ENCODE measurements at places on chromosomes 1 and 21. TPM values are rescaled to one million over a fixed set of nuclear protein-coding genes. Genes with fewer than 3 reads are reported as not detected.

DNA sequence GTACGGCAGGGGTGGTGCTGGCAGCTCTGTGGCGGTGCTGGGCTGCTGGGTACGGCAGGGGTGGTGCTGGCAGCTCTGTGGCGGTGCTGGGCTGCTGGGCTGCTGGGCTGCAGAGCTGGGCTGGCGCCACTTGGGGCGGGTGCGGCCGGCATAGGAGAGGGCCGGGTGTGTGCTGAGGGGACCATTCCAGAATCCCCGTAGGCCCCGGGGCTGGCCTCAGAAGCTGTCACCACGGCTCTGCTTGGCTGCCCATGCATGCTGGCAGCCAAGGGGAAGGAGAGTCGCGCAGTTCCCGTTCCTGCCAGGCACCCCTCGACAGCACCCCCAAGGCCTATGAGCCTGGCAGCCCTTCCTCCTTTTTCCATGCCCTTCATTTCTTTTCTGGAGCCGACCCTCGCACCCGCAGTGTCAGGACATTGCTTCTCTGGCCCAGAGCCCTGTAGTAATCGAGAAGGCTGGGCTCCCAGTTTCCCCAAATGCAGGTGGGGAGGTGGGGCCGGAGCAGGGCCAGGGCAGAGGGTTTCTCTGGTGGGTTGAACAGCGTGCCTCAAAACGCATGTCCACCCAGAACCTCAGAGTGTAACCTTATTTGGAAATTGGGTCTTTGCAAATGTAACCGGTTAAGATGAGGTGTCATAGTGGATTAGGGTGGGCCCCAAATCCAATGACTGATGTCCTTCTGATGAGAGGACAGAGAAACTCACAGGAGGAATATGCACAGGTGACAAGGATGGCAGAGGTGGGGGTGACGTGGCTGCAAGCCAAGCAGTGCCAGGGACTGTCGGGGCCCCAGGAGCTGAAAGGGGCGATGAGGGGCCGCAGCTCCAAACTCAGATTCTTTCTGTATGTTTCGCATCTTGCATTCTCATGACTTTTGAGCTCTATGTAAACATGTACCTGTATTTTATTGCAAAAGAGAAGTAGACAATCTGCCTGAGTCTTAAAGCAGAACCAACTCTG, 71.0 kb upstream of the ACTRT2 start:
- no peaks in the 10 kb centered on the region for H3K36me3 ChIP-seq
- peak; percentile 83 for DNase-seq
- no peaks in the 10 kb centered on the region for H3K27me3 ChIP-seq
- H3K4me1 ChIP-seq: no peaks in the 10 kb centered on the region
- no peak overlapping the region for H3K27ac ChIP-seq

DNA sequence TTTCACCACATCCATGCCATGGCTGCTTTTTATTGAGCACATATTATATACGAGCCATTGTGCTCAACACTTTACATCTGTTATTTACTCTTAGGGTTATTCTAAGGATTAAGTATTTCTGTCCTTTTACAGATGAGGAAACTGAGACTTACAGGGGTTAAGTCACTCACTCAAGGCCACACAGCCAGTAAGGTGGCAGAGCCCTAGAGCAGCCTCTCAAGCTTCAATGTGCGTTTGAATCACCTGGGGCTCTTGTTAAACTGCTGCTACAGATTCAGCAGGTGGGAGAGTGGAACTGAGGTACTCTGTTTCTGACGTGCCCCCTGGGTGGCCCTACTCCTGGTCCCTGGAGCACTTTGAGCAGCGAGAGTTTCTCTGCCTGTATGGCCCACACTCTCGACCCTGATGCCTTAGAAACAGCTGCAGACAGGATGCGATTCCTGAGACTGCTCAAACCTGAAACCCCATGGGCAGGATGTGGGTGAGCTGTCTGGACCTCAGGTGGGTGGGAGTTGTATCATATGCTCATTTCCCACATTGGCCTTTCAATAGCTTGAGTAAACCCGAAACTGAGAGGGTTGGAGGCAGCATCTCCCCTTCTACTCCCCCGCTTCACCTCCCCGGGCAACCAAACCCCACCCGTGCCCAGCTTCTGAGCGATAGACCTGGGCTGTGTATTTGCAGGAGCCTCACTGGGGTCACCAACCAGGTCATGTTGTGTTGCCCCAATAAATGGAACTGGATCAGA, 59.3 kb downstream of the MAN1C1 start:
- H3K4me1 ChIP-seq: peaks cover 12% of the 10 kb centered on the region
- H3K4me3 ChIP-seq: no peak overlapping the region
- DNase-seq: peak; percentile 33
- H3K36me3 ChIP-seq: peaks cover 10% of the 10 kb centered on the region

GRCh38 chr1:33710967-33711366, 152.9 kb upstream of the HMGB4 start:
- H3K36me3 ChIP-seq: no peaks in the 10 kb centered on the region
- DNase-seq: no peak
- H3K27me3 ChIP-seq: peaks cover 7% of the 10 kb centered on the region
- no peak overlapping the region for H3K4me3 ChIP-seq
- no peaks in the 10 kb centered on the region for H3K4me1 ChIP-seq

GRCh38 chr1:47951026-47951425, 46.2 kb downstream of the TRABD2B start:
- no peaks in the 10 kb centered on the region for H3K4me1 ChIP-seq
- no peaks in the 10 kb centered on the region for H3K36me3 ChIP-seq
- H3K27me3 ChIP-seq: peaks cover 12% of the 10 kb centered on the region
- no peak for DNase-seq
- no peak overlapping the region for H3K27ac ChIP-seq

DNA sequence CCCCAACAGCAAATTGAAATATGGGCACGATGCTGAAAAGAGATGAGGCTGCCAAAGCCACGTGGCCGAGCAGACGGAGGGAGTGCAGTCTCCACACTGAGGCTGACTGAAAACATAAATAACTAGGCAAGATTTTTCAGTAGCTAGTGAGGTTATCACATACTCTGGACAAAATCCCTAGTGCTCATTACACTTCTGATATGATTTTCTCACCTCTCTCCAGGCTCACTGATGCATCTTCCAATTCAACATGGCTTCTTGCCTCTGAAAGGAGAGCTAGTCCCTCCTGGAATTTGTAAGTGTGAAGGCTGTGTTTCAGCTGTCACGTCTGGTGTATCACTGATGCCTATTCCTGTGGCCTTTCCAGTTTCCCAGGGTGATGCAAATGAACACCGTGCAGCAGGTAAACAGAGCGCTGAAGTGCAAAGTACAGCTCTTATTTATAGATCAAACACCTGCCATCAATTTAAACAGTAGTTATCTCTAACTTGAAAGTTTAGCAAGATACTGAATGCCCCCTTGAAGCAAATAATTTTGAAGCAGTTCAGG, 656.1 kb downstream of the KIF26B start:
- DNase-seq: no peak
- no peaks in the 10 kb centered on the region for H3K4me1 ChIP-seq
- H3K4me3 ChIP-seq: no peak overlapping the region
- no peak overlapping the region for H3K27ac ChIP-seq

DNA sequence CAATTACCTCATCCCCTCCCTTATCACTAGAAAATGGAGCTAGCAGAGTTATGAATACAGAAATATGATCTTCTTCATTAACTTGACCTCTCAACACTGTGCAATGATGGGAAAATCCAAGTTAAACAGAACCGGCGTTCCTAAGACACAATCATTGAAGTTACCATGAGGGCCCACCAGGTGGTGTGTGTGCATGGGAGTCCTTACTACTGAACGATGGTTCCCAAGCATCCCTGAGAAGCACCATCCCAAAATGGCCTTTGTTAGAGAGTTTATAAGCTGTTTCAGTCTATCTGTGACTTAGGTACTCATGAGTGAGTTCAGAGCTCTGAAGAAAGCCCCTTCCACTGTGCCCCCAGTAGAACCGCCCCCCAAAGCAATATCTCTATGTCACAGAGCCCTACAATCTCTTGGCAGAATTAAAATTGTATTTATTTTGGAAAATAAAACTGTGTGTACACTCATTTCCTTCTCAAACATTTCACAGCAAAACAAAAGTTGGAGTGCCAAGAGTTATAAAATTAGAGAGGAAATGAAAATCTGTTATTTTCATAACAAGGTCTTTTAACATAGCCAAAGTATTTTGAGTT, 56.8 kb downstream of the PLD5 start:
- no peak overlapping the region for H3K4me3 ChIP-seq
- DNase-seq: no peak
- no peaks in the 10 kb centered on the region for H3K36me3 ChIP-seq
- H3K27me3 ChIP-seq: peaks cover 7% of the 10 kb centered on the region
- no peaks in the 10 kb centered on the region for H3K4me1 ChIP-seq
- no peak overlapping the region for H3K27ac ChIP-seq

DNA sequence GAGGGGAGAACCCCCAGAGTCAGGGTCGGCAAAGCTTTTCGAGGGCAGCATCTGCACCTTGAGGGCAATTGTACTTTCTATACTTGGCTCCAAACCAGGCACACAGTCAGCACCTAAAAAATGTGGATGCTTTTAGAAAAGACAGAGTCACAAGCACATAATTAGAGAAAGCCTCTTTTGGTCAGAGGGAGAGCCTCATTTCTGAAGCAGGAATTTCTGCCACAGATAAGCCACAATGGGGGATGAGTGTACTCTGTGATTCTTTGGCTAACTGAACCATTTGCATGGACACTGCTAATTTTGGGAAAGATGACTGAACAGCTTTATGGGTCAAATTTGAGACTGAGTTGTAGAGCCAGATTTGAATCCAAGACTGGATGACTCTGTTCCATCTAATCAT, 635.7 kb downstream of the KIF26B start:
- no peak overlapping the region for H3K4me3 ChIP-seq
- H3K36me3 ChIP-seq: peaks cover 1% of the 10 kb centered on the region
- H3K27me3 ChIP-seq: no peaks in the 10 kb centered on the region
- no peak overlapping the region for H3K27ac ChIP-seq

GRCh38 chr1:44355582-44356305, 687 bp upstream of the ERI3 start:
- H3K4me3 ChIP-seq: peak overlapping the region; percentile 89
- peaks cover 35% of the 10 kb centered on the region for H3K4me1 ChIP-seq
- peaks cover under 1% of the 10 kb centered on the region for H3K36me3 ChIP-seq
- H3K27me3 ChIP-seq: no peaks in the 10 kb centered on the region
- DNase-seq: no peak
- H3K27ac ChIP-seq: peak overlapping the region; percentile 85

DNA sequence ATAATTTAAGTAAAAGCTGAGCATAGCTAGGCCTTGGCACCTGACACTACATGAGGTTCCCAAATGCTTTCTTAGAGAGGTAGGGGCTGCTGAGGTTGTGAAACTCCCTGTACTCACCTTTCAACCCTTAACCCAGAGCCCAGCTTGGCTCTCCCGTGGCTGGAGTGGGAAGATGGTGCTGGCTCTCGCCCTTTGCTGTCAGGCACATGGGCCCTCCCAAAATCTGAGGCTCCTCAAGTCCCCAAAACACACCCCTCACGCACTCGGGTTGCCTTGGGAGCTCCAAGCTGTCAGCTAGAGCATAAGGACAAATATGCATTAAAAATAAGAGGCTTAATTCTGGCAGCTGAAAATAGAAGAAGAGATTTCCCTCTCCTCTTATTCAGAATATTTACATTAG, 46.7 kb upstream of the PLPPR4 start:
- peaks cover 16% of the 10 kb centered on the region for H3K27me3 ChIP-seq
- no peaks in the 10 kb centered on the region for H3K4me1 ChIP-seq
- H3K27ac ChIP-seq: no peak overlapping the region
- DNase-seq: no peak
- H3K36me3 ChIP-seq: no peaks in the 10 kb centered on the region

- no peak for DNase-seq
- H3K4me1 ChIP-seq: peaks cover 12% of the 10 kb centered on the region
- peak overlapping the region; percentile 28 for H3K4me3 ChIP-seq
Observed at GRCh38 chr1:24927988-24928688, 1.9 kb downstream of the RUNX3 start.

DNA sequence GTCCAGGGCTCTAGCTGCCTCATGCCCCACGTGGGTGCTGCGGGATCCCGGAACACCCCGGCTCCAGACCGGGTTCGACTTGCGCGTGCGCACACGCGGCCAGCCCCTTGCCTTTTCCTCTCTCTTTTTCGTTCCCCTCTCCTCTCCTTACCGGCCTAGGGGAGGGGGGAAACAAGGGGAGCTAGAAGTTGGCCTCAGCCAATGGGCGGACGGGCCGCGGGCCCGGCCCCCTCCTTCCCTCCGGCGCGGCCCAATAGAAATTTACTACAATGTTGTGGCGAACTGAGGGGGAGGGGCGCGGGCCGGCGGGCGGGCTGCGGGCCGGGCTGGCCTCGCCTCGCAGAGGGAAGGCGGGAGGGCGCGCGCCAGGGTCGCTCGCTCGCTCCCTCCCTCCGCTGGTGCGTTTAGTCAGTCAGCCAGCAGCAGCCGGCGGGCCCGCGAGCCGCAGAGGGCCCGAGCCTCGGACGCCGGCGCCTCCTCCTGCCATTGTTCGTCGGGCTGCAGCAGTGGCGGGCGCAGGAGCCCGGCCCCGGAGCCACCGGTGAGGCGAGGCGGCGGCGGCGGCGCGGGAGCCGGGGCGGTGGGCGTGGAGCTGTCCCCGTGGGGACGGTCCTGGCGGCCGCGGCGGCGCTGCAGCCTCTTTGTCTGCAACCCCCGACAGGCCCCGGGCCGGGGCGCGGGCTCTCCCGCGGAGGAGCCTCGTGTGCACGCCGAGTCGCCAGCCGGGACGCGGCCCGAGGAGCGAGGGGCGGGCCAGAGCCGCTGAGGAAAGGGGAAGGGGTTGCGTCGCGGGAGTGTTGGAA, at the start of gene EPB41:
EPB41 (plus strand) TSS at position 342 of the 803 bp plus-strand sequence. CDS start 72,869 bp downstream, outside the sequence.
- peak within 1 kb of the TSS; percentile 89 for H3K27ac ChIP-seq
- H3K27me3 ChIP-seq: no peaks in the 10 kb centered on the region
- no peaks in the 10 kb centered on the region for H3K36me3 ChIP-seq
- H3K4me3 ChIP-seq: peak within 1 kb of the TSS; percentile 91
- DNase-seq: peak; percentile 92

GRCh38 chr21:16377857-16378256, 648.1 kb downstream of the USP25 start:
- DNase-seq: no peak
- no peaks in the 10 kb centered on the region for H3K36me3 ChIP-seq
- H3K27ac ChIP-seq: peak overlapping the region; percentile 76
- peaks cover 50% of the 10 kb centered on the region for H3K4me1 ChIP-seq
- H3K4me3 ChIP-seq: no peak overlapping the region

GRCh38 chr1:201153474-201154388, 543 bp downstream of the TMEM9 start:
- peaks cover 12% of the 10 kb centered on the region for H3K36me3 ChIP-seq
- no peak for DNase-seq
- H3K27ac ChIP-seq: peak overlapping the region; percentile 69
- H3K27me3 ChIP-seq: no peaks in the 10 kb centered on the region
- H3K4me3 ChIP-seq: peak overlapping the region; percentile 85

GRCh38 chr1:25110036-25110435, 122.3 kb downstream of the SYF2 start:
- H3K27me3 ChIP-seq: peaks cover 27% of the 10 kb centered on the region
- no peak overlapping the region for H3K27ac ChIP-seq
- no peaks in the 10 kb centered on the region for H3K4me1 ChIP-seq
- H3K36me3 ChIP-seq: peaks cover 3% of the 10 kb centered on the region

GRCh38 chr1:179882253-179883039, at the start of gene TOR1AIP1:
TOR1AIP1 (plus strand) TSS chr1:179882285; CDS start chr1:179882503, 218 bp downstream.
- H3K27ac ChIP-seq: peak within 1 kb of the TSS; percentile 100
- no peaks in the 10 kb centered on the region for H3K27me3 ChIP-seq
- peaks cover 2% of the 10 kb centered on the region for H3K36me3 ChIP-seq
- peak; percentile 99 for DNase-seq
- peak within 1 kb of the TSS; percentile 93 for H3K4me3 ChIP-seq

GRCh38 chr21:17925899-17926298, 106.7 kb upstream of the C21orf91 start:
- H3K4me3 ChIP-seq: no peak overlapping the region
- H3K27me3 ChIP-seq: peaks cover 23% of the 10 kb centered on the region
- no peak for DNase-seq

Gene ARHGEF16
- 1.1 TPM for total RNA-seq

Gene MYBPH
- total RNA-seq: not detected

Gene BCAN
- 1.3 TPM for total RNA-seq

Gene GUCA2B
- not detected for total RNA-seq

Gene PLA2G2F
- not detected for total RNA-seq

Gene FRRS1
- total RNA-seq: 2.0 TPM
